ENCODE measurements at places on chromosomes 11 and 22.
A peak's percentile ranks its signal among the peaks of the same experiment; 100 is the strongest.

GRCh38 chr22:26429458-26430286 is 612 bp downstream of the ASPHD2 start:
- DNase-seq: no peak

DNA sequence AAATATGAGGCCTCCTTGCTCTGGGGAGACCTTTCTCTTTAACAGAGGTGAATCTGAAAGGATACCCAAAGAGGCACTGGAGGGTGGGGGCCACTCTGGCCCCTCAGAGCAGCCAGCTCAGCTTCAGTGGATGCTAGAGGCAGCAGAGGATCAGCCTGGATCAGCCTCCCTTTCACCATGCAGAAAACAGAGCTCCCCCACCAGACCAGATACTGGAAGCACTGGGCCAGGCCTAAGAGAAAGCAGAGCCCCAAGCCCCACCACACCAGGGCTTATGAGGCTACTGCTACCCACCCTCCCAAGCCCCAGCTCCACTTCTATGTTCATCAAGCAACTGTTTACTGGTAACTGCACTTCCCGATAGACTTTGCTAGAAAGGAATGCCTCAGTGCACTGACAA is 4.0 kb upstream of the SLC43A3 start:
- DNase-seq: no peak

GRCh38 chr22:22397292-22397870 is 111.2 kb downstream of the ZNF280B start:
- no peak for DNase-seq

DNA sequence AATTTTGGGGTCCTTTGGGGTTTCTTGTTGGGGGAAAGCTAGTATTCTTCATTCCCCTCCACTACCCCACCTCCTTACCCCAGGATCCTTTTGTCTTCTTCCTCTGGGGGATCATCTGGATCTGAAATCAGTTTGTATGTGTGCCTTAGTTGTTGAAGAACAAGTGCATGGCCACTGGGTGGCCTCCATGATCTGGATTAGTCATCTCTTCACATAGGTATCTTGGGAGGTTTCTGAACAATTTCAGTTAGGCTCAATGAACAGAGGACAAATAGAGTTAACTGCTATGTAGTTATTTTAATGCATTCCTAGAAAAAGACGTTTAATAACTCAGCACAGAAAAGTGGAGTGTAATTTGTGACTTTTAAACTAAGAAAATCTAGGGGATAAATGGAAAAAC is 7.1 kb upstream of the VWA5A start:
- no peak for DNase-seq

DNA sequence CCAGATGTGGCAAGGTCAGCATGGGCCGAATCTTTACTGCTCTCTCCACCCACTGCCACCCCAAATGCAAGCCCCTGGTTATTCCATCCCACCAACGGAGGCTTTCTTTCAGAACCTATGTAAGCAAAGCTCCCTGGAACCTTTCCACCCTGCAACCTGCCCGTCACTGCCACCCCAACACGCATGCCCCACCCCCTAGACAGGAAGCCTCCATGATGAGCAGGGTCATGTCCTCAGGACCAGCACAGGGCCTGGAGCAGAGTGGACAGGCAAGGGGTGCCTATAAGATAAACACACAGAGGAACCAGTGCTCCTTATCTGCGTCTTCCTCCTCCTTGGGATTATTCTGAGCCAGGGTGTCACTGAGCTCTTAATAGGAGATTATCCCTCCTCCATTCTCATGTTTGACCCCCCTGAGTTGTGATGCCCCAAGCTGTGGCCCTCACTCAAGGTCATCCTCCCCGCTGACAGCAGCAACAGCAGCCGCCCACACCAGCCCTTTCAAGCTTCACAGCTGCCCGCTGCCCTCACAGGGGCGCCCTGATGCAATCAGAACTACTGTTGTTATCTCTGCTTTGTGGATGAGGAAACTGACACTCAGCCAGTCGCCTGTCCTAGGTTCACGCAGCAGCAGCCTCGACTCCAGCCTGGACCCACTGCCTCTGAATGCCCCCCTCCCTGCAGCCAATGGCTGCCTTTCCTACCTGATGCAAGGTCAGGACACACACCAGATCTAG is 647.3 kb downstream of the TBC1D22A start:
- no peak for DNase-seq

DNA sequence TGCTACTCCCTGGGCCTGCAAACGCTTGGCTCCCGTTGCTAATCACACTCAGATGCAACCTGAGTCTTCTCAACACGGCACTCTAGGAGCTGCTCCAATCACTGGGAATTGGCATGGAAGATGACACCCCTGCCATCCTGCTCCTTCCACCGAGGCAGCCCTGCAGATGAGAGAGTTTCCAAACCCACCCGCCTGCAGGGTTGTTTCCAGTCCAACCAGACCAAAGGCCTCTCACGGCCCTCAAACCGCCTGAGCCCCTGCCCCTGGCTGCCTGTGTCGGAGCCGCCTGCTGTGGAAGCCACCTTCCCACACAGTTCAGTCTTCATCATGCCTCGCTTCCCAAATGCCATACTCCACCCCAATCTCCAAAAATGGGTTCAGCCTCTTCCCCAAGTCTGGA is 36.8 kb upstream of the TP53I11 start:
- no peak for DNase-seq

- DNase-seq: no peak
Measured at GRCh38 chr11:132343445-132344175, 973.2 kb downstream of the NTM start.

DNA sequence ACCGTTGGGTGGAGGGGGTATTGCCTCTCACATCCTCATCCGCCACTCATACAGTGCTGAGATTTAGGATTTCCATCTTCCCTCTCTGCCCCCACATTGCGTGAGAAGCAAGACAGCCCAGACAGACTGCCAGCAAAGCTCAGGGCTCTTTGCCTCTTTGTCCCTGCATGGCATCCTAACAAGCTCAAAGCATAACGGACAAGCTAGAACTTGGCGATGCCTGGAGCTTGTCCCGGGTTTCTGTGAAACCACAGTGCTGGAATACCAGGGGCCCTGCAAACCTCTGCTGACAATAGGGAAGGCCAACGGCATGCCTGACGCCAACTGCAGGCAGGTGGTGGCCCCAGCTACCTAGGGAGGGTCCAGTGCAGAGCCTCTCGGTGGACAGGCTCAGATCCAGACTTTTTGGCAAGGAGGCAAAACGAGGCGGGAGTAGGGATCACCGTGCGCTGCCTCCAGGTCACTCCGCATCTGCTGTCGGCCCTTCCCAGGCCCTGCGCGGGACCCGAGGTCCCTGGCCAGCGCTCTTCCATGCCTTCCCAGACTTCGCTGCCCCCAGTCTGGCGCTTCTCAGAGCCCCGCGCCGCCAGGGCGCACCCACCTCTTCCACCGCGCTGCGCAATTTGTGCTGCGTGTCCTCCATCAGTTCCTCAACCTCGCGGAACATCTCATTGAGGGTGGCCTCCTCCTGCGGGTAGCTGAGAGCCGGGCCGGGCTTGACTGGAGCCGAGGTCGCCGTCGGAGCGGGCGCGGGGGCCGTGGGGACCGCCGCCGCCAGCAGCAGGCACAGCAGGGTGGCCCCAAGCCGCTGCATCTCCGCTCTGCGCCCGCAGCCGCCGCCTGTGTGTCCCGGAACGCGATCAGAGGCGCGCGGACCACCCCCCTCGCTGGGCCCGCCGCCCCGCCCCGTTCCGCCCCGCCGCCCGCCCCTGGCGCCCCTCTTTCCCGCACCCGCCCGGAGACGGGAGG is at the start of gene DKK3:
TSS of gene DKK3 (minus strand) at position 858 of the 969 bp plus-strand sequence. CDS start at position 814, 44 bp downstream.
- DNase-seq: peak; percentile 64

- DNase-seq: no peak
Measured at GRCh38 chr11:118961591-118961990, 5.5 kb downstream of the UPK2 start.

DNA sequence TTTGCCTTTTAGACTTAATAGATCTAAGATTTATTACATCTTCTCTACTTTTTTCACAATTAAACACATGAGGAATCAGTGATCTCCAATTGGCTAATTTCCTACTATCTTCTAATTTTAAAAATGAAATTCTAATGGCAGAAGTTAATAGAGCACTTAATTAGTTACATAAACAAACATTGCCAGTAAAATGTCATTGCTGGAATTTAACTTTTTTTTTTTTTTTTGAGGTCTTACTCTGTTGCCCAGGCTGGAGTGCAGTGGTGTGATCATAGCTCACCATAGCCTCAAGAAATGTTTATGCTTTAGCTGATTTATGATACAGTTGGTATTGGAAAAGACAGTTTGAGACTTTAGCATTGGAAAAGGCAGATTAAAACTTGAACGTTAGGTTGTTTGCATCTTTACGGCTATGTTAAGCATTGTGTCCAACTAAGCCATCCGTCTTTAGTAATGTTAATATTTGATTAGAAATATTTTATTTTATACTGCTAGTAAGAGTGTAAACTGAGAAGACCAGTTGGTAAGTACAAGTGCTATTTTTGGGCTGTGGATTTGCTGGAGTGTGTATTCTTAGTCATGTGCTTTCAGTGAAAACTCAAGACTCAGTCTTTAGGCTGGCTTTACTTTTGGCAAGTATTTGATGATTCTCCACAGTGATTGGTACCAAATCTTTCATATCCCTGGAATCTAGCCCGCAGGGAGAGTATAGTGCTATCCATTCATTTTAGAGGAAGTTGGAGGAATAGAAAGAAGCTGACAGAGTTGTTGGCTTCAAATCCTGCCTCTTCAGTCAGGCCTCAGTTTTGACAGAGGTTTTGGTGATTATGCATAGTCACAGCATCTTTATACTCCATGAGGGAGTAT is 4.5 kb downstream of the ANO5 start:
- no peak for DNase-seq

DNA sequence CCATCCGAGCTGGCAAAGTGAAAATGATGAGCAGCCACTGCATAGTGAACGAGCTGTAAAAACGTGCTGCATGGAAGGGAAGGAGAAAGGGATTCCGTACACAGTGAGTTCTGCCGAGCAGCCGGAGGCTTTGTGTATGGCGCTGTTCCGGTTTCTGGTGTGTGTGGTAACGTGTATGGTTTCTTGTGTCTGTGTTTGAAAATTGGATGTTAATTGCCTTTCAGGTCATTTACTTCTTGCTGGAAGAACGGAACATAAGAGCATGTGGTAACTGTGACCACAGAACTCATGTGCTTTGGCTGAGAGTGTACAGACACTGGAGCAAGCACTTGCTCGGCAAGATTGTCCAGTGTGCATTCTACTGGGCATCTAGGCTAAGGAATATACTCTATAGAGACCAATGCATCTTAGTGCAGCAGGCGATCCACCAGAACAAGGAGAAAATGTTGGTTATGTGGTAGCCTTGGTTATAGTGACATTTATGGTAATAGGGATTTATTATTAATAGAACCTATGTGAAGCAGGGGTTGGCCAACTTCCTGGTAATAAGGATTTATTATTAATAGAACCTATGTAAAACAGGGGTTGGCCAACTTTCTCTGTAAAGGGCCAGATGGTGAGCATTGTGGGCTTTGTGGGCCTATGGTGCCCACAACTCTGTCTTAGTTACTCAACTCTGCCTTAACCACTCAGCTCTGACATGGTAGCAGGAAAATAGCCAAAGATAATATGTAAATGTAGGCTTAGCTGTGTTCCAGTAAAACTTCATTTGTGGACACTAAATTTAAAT is 49.2 kb downstream of the GRAMD1B start:
- DNase-seq: no peak

DNA sequence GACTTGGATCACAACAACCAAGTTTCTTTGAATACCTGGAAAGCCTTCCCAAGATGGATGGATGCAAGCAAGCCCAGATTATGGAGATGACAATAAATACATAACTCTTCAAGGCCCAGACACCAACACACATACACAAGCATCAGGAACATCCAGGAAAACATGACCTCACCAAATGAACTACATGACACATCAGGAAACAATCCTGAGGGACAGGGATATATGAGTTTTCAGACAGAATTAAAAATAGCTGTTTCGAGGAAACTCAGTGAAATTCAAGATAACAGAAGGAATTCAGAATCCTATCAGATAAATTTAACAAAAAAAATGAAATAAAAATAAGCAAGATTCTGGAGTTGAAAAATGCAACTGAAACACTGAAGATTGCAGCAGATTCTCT is 659.4 kb downstream of the METTL15 start:
- no peak for DNase-seq

GRCh38 chr22:40606306-40606705 is 30.2 kb downstream of the MRTFA start:
- peak; percentile 37 for DNase-seq

GRCh38 chr11:10605941-10606381 is 37.5 kb upstream of the LYVE1 start:
- DNase-seq: peak; percentile 46

- DNase-seq: no peak
Measured at GRCh38 chr11:113574586-113574985, 99.4 kb upstream of the DRD2 start.

DNA sequence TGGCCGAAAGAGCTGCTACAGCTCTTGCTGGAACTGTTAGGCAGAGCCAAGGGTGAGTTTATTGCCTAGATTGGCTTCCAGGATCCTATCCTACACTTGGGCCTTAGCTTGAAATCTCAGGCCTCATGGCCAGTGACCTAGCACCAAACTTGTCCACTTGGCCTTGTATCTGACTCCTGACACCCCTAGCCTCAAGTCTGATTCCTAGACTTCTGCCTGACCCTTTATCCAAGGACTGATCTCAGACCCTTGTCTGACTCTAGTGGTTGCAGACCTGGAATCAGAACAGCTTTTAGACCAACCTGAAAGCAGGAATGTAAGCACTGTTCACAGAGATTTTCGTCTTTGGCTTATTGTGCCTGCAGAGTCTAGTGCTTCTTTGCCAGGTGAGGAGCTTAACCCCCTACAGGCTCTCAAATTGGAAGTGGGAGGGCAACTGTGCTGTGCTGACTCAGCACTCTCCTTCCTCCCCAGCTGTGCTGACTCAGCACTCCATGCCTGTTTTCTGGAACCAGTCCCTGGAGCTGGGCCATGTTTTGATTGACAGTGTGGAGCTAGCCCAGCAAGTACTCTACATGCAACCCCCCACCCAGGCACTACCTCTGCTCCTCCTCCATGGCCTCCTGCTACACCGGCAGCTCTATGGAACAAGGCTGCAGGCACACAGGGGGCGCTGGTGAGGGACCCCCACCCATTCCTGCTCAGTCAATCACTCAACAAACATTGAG is 35.1 kb downstream of the RRP8 start:
- peak; percentile 66 for DNase-seq

DNA sequence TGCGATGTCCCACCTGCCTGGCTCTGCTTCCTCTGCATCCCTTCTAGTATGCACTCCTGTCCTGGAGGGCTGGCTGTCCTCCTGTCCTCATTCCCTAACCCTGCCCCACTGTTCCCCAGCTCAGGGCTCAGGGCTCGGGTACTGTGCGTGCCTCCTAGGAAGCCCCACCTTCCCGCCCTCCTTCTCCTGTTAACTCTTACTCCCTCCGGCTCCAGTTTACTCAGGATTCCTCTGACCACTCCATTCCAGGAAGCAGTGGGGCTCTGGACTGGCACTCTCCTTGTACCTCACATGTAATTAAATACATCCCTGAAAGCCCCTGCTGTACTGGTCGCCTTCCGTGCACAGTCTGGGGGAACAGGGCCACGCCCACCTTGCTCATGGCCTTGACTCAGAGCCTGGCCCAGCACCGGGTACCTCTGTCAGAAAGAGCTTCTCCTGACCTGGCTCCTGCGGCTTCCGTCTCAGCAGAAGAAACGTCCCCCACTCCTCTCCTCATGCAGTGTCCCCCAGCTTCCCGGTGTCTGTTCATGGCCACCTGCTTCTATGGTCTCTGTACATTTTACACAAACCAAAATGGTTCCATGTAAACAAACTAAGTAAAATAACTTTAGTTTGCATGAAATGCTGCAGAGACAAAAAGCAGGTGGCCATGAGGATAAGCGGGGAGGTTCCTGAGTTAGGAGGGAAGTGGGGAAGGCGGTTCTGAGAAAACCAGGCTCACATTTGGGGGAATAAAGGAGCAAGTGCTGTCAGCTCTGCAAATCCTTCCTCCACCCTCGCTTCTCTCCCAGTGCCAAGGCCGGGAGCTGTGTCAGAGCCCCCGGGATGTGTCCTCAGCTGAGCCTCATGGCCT is 445.9 kb downstream of the BRD1 start:
- peak; percentile 14 for DNase-seq

GRCh38 chr22:20109411-20110358 is 6.2 kb upstream of the RANBP1 start:
- no peak for DNase-seq
